ENCODE measurements at places on chromosomes 2 and 18. TPM values are rescaled to one million over a fixed set of nuclear protein-coding genes. Genes with fewer than 3 reads are reported as not detected.

The STARD6 gene
- total RNA-seq = not detected

The SH3BP4 gene
- 44.1 TPM for total RNA-seq

The CRYGC gene
- total RNA-seq = not detected

DNA sequence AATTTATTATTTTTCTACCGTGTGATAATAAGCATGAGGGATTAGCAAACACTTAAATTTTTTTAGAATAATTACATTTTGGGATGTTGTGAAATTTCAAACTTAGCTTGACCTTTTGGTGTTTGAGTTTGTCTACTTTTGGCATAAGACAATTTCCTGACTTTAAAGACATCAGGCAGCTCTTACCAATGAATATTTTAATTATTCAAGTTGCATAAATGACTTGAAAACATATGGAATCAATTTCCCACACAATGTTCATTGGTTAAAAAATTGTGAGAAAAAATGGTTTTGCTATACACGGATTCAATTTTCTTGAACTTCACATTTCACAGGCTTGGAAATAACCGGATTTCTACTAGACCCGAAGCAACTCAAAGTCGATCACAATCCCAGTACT is 243.4 kb downstream of the IKZF2 start:
- no peak for DNase-seq

- no peak for DNase-seq
Measured at GRCh38 chr2:101770726-101771125, 73.2 kb downstream of the MAP4K4 start.

- DNase-seq = no peak
Measured at GRCh38 chr18:8050616-8051329, 483.7 kb downstream of the PTPRM start.

GRCh38 chr18:75618146-75618545 is 190.6 kb upstream of the SMIM21 start:
- DNase-seq = no peak

Data from mesothelial cell of epicardium (in vitro differentiated cells).